Activated naive CD4-positive, alpha-beta T cell treated with Interleukin-2 at 50 U/mL for 16 hours (primary cell): ENCODE measurements at places on chromosomes 13 and 19.
A peak's percentile ranks its signal among the peaks of the same experiment; 100 is the strongest.

DNA sequence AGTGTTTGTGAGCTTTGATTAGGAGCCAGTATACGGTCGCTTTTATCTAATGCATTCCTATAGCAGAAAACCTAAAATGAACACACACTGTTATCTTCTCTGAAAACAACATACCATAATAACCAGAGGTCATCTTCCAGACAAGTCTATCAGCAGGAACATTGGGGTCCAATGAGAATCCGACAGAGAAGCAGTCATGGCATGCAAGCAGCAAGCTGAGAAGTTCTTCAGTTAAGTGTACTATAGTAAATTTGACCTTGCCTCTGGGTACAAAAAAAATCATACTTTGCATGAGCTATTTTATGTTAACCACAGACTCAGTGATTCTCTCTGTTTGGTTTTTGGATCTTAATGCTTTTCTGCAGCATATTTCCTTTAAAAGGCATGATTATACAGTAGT, 1505.1 kb downstream of the PCDH9 start:
- DNase-seq: no peak

- no peak for DNase-seq
Observed at GRCh38 chr19:11247391-11247790, 8.0 kb downstream of the ANGPTL8 start.

DNA sequence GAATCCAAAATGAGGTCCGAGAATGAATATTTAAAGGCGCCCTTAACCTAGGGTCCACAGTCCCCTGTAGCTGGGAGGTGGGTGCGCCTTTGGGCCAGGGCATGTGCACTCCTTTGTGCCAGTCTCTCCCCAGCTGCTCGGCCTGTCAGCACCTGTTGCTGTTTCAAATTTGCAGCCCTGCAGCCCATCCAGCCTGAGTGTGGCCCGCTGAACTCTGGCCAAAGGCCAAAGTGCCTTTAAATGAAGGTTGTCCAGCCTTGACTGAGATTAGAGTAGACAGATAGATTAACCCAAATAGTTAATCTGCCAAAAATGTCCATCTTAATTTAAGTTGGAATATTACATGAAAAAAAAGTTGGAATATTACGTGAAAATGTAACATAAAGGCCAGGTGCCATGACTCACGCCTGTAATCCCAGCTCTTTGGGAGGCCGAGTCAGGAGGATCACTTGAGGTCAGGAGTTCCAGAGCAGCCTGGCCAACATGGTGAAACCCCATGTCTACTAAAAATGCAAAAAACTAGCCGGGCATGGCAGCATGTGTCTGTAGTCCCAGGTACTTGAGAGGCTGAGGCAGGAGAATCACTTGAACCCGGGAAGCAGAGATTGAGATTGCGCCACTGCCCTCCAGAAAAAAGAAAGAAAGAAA, 25.3 kb downstream of the TPT1 start:
- DNase-seq: no peak

GRCh38 chr19:1561236-1561842, 6.8 kb downstream of the MEX3D start:
- no peak for DNase-seq

GRCh38 chr13:95533545-95534160, 18.9 kb upstream of the CLDN10 start:
- DNase-seq: no peak

- no peak for DNase-seq
Observed at GRCh38 chr13:23609414-23609760, 39.2 kb downstream of the TNFRSF19 start.

DNA sequence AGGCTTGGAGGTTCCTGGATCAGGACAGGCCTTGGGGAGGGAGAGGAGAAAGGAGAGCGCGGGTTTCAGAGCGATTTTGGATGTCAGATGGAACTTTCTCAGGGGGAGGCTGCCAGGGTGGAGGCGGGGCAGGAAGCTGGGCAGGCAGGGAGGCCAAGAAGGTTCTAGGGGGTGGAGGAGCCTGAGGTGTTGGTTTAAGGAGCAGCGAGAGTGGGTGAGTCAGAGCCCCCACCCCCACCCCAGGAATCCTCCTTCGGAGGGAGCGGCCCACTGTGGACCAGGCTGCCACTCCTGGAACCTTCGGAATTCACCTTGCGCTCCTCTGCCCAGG, 15.9 kb upstream of the NOP53 start:
- no peak for DNase-seq

GRCh38 chr19:16791942-16792341, 37.3 kb upstream of the SIN3B start:
- no peak for DNase-seq

GRCh38 chr19:1225440-1226226, 12.2 kb downstream of the CBARP start:
- DNase-seq: no peak

GRCh38 chr13:20703780-20704458, 420 bp downstream of the IL17D start:
- DNase-seq: peak; percentile 79

DNA sequence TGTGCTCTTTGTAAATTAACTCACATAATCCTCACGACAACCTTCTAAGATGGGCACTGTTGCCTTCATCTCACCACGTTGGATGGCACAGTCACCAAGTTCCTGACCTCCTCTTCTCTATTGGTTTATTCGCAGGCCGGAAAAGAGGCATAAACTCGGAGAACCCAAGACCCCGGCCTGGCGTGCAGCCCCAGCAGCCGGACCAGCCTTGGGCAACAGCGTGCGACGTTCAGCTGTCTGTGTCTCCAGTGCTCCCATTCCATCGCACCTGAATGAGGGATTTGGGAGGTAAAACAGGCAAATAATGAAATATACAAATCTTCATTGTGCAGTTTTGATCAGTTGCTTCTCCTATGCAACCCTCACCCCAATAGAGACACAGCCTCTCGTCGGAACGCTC, 34.5 kb upstream of the GAS6 start:
- DNase-seq: no peak

GRCh38 chr13:110225609-110226574, 81.1 kb downstream of the COL4A1 start:
- DNase-seq: no peak

GRCh38 chr13:67090856-67091255, 139.3 kb downstream of the PCDH9 start:
- DNase-seq: no peak

GRCh38 chr13:45950386-45951000, 98.9 kb upstream of the SIAH3 start:
- DNase-seq: no peak

- DNase-seq: no peak
Observed at GRCh38 chr13:65937251-65937650, 1292.9 kb downstream of the PCDH9 start.

- peak; percentile 26 for DNase-seq
Observed at GRCh38 chr13:26062853-26063444, 11.1 kb upstream of the SHISA2 start.

GRCh38 chr19:58582985-58583384, 9.8 kb upstream of the MZF1 start:
- no peak for DNase-seq

DNA sequence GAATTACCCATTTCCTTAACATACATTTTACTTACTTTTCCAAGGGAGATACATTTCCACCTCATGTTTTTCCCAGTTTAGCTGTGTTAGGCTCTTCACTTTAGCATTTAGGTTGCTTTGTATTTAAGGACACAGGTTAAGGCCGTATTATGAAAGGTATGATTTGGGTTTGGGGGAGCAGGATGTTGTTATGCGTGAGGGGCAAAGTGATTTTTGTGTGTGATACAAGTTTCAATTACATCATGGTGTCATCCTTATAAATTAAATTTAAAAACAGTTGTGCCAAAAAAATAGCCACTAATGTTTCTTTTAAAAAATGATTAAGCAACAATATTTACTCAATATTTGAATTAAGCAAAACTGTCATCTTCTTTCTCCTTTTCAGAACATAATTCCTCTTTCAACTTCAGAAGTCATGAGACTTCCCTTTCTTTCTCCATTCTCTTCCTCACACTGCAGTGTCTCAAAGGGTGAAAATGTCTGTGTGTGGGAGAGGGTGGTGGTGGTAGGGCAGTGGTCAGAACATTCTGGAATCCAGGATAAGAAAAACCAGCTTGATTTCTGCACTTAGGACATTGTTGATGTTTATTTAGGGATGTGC, 126.2 kb downstream of the KCNRG start:
- DNase-seq: no peak

GRCh38 chr19:2021453-2022140, 6.1 kb upstream of the BTBD2 start:
- DNase-seq: no peak

- no peak for DNase-seq
Observed at GRCh38 chr13:26867451-26868091, 107.0 kb upstream of the GPR12 start.

DNA sequence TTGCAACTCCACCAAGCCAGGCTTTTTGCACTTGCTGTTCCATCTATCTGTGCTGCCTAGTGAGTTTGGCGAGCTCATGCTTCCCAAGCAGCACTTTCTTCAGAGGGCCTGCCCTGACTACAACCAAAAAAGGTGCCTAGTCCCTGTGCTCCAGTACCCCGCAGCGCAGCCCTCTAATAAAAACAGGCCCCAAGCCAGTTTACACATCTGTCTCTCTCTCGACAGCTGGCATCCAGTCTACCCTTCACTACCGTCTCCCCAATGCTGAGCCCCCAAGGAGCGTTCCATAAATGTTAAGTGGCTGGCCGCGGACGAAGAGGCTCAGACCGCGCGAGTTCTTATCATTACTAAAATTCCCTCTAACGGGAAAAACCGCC, 512 bp downstream of the MED4 start:
- DNase-seq: peak; percentile 3

- peak; percentile 90 for DNase-seq
Observed at GRCh38 chr19:9140159-9140874, at the start of gene ZNF317. Gene ZNF317 (plus strand): TSS chr19:9140397. CDS start chr19:9156017, 15,620 bp downstream.

DNA sequence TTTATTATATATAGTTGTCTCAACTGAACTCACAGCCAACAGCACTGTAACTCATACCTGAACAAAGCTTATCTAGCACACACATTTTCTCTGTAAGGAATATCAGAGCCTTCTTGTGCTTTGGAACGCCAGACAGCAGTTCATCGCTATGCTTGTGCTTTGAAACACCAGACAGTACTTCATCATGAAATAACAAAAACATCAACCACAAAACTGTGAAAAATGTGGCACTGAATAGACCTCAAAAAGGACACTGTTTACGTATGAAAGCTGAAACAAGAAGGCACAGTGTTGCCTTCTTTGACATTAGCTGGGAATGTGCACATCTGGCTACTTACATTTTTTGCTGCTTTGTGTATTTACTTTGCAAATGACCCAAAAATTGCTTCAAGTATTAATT, 160.2 kb downstream of the PDS5B start:
- no peak for DNase-seq

DNA sequence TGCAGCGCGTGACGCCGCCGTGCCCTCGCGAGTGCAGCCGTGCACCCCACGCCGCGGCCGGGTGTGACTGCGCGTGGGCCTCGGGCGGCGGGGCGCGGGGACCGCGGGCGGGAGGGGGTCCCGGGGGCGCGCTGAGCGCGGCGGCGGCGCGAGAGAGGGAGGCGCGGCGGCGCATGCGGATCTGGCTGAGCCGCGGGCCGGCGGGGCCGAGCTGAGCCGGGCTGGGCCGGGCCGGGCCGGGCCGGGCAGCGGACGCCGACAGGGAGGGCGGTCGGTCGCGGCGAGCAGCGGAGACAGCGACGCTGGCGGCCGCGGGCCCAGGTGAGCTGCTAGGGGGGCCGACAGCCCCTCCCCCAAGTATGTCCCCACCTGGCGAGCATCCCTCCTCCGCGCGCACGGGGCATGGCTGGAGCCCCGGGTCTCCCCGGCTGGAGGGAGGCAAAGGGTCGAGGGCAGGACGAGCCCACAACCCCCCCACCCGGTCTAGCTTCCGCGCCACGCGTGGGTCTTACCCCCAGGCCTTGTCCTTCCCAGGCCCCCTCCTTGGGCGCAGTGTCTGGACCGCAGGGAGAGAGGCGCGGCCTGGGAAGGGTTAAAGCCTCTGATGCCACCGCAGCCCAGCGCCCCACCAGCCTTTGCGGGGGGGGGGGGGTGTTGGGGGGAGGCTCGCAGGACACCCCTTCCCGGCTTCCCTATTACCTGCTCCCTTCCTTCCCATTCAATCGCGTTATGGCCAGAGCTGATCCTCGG, at the start of gene SPTBN4:
Gene SPTBN4 (plus strand): TSS at position 17 of the 750 bp plus-strand sequence. CDS start 5,621 bp downstream, outside the sequence.
- DNase-seq: no peak

- DNase-seq: no peak
Observed at GRCh38 chr13:49464085-49464484, 20.0 kb downstream of the SETDB2 start.

DNA sequence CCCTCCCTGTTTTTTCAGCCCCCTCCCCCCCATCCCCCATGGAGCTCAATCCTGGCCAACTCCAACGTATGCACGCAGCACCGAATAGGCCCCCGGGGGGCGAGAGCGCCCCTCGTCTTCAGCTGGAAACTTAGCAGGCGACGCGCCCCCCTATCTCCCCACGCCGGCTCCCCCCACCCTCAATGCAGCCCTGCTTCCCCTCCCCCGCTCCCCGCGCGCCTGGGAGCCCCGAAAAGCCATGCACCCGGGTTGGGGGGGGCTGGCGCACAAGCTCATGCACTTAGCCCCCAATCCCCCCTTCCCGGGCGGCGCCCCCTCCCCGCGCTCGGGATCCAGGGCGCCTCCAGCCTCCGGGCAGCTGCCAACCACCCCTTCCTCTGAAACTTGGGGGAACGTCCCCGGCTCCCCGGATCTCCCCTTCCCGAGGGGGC, 508 bp downstream of the ZBTB7A start:
- peak; percentile 45 for DNase-seq

GRCh38 chr13:99548448-99548847, 47.2 kb downstream of the TM9SF2 start:
- DNase-seq: no peak

DNA sequence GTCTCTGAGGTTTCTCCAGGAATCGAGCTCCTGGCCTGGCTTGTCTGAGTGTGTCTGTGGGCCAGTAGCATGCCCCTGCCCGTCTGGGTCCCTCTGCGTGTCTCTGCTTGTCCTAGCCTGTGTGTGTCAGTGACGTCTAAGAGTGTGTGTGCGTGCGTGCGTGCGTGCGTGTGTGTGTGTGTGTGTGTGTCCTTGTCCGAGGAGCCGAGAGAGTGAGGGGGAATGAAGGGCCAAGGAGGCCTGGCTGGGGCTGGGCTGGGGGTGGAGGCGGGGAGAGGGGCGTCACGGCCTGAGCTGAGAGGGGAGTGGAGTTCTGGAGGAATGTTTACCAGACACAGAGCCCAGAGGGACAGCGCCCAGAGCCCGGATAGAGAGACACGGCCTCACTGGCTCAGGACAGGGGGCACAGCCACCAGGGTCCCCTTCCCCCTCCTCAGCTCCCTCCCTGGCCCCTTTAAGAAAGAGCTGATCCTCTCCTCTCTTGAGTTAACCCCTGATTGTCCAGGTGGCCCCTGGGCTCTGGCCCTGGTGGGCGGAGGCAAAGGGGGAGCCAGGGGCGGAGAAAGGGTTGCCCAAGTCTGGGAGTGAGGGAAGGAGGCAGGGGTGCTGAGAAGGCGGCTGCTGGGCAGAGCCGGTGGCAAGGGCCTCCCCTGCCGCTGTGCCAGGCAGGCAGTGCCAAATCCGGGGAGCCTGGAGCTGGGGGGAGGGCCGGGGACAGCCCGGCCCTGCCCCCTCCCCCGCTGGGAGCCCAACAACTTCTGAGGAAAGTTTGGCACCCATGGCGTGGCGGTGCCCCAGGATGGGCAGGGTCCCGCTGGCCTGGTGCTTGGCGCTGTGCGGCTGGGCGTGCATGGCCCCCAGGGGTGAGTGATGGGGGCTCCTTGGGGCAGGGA, at the start of gene AXL:
Gene AXL (plus strand): TSS at position 609 of the 893 bp plus-strand sequence. CDS start 170 bp downstream, at position 779.
- DNase-seq: no peak
